ENCODE measurements at places on chromosomes 11 and 22.

- no peak for DNase-seq
These were observed 97.3 kb downstream of the CTTN start for GRCh38 chr11:70495351-70496310.

DNA sequence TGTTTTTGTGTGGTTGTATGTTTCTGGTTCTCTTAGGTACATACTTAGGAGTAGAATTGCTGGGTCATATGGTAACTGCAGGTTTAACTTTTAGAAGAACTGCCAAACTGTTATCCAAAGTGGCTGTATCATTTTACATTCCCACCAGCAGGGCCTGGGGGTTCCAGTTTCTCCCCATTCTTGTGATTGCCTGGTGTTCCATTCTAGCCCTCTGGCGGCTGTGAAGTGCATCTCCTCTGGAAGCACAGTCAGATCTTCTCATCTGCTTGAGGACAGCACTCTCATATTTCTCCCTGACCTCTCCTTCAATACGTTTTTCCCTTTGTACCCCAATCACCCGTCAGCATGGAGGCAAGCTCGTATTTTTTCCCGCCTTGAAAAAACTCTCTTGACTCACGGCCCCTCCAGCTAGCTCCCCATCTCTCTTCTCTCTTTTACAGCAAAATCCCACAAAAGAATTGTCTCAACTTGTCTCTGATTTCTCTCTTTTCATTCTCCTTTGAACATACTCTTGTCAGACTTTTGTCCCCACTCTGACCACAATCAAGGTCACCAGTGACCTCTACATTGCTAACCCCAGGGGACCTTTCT is 56.8 kb upstream of the THY1 start:
- no peak for DNase-seq

DNA sequence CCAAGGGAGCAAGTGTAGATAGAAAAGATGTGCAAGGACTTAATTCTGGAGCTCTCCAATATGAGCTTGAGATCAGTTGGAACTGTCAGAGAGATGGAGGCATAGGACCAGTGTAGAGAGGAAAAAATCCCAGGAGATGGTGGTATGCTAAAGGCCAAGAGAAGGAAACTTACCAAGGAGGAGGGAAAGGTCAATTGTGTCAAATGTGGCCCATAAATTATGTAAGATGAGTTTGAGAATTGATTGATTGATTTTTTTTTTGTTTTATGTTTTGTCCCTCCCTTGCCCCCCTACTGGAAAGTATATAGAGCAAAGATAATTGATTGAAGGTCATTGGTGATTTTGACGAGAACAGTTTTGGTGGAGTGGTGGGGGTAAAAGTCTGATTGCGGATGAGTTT is 2.8 kb upstream of the USP2 start:
- no peak for DNase-seq

GRCh38 chr22:38919631-38920190 is 37.7 kb upstream of the APOBEC3A start:
- DNase-seq: no peak

GRCh38 chr11:31872076-31872443 is 60.9 kb upstream of the PAX6 start:
- no peak for DNase-seq

DNA sequence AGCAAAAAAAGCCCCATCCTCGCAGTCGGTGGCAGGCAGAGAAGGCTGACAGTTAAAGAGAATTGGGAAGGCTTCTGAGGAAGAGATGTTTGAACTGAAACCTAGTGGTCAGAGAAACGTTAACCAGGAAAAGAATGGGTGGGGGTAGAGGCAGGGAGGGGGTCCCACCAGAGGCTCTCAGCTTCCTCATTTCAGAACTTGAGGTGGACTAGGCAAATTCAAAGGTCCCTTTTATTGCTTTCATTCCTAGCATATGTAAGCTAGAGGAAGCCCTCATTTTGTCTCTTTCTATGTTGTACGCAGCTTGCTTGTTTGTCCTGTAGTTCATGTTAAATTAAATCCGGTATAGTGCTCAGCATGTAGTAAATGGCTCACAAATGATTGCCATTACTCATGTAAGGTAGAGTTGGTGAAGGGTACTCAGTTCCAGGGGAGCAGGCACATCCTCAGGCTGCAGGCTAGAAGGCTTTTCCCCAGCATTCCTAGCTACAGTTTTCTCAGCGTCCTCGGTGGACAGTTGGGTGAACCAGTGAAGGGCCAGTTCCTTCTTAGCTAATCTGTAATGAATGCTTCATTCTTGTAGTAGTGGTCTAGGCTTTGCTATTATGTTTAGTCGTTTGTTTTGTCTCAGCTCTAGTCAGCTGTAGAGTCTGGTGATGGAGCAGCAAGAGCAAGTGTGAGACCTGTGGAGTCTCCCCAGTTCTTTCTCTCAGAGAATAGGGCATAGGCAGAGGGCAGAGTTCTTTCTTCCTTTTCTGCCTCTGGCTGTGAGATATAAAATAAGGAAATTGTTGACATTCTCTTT is 58.6 kb downstream of the UVRAG start:
- no peak for DNase-seq

DNA sequence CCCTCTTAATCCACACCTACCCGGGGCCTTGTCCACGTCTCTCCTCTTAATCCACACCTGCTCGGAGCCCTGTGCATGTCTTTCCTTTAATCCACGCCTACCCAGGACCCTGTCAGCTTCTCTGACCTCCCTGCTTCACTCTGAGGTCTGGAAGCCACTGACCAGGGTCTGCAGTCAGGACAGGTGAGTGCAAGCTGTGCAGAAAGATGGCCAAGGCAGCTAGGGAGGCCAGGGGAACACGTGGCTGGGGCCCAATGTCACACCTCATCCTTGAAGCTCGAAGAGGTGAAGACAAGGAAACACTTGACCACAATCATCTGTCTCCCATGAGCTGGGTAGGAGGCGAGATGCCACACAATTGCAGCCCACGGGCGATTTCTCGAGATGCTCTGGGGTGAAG is 1516.9 kb downstream of the BRD1 start:
- DNase-seq: no peak

DNA sequence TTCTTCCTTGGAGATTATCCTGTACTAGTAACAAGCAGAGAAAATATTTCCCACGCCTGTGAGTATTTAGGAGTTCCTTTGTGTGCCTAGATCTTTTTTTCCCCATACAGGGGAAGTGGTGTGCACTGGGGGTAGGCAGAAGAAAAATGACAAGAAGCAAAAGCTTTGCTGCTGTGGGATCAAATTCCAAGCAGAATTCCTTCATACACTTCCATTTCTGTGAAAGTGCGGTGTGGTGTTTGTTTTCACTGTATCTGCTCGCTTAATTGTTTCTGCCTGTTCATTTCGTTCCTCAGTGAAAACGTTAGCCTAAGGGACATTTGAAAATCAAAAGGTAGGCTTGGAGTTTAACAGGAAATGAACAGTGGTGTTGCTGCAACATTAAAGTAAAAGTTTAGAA is 47.9 kb downstream of the BLID start:
- DNase-seq: no peak
